Hepatic stellate cell (primary cell): ENCODE measurements at places on chromosomes 12 and 14.

- DNase-seq, result peak; percentile 49
Measured at GRCh38 chr12:46825591-46826414, at the start of gene SLC38A4. Gene SLC38A4, minus strand, starts transcription at chr12:46825997. Its CDS starts 32,926 bp downstream, at chr12:46793071.

DNA sequence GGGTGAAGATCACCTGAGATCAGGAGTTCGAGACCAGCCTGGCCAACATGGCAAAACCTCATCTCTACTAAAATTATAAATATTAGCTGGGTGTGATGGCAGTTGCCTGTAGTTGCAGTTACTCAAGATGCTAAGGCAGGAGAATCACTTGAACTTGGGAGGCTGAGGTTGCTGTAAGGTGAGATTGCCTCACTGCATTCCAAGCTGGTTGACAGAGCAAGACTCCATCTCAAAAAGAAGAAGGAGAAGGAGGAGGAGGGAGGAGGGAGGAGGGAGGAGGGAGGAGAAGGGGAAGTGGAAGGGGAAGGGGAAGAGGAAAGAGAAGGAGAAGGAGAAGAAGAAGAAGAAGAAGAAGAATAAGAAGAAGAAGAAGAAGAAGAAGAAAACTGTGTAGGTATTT, 17.0 kb downstream of the RNASE10 start:
- DNase-seq, result no peak

- no peak for DNase-seq
Measured at GRCh38 chr12:29427964-29428363, 47.0 kb upstream of the ERGIC2 start.

GRCh38 chr12:83389237-83389996, 702.7 kb downstream of the TMTC2 start:
- no peak for DNase-seq

- peak; percentile 52 for DNase-seq
Measured at GRCh38 chr12:124498275-124499189, 68.9 kb downstream of the NCOR2 start.

GRCh38 chr14:49861699-49862088, 9.1 kb upstream of the NEMF start:
- peak; percentile 64 for DNase-seq

GRCh38 chr14:87979689-87980088, 13.3 kb downstream of the GALC start:
- DNase-seq, result no peak

GRCh38 chr12:51076236-51076930, 7.0 kb downstream of the CSRNP2 start:
- DNase-seq, result no peak

- DNase-seq, result no peak
Measured at GRCh38 chr12:107395817-107396216, 289.8 kb upstream of the PWP1 start.

DNA sequence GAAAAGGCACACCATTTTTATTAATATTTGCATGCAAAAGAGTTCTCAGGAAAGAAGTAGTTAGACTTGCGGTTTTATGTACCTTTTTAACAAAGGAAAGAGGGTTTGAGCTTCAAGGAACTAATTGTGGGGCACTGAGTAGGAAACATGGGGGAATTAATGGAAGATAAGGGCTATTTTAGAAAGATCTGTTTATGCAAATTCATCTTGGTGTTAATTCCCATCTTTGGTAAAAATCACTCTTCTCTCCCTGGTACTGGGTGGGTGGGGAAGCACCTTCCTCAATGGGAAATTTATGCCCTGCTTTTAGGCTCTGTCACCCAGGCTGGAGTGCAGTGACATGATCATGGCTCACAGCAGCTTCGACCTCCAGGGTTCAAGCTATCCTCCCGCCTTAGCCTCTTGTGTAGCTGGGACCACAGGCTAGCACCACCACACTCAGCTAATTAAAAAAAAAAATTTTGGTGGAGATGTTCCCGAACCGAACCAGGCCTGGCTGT, 30.1 kb upstream of the RESF1 start:
- DNase-seq, result no peak

GRCh38 chr14:95495076-95495475, 21.4 kb downstream of the SYNE3 start:
- DNase-seq, result no peak

DNA sequence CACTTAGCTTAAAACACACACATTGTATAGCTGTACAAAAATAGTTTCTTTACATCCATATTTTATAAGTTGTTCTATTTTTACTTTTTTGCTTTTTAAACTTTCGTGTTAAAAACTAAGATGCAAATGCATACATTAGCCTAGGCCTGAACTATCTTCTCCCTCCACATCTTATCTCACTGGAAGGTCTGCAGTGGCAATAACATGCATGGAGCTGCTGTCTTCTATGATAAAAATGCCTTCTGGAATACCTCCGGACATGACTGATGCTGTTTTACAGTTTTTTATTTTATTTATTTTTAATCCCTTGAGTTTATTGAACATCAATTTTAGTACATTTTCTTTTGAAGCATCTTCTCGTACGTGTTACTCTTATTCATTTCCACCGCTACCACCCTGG, 112.3 kb upstream of the TSPAN8 start:
- DNase-seq, result no peak

DNA sequence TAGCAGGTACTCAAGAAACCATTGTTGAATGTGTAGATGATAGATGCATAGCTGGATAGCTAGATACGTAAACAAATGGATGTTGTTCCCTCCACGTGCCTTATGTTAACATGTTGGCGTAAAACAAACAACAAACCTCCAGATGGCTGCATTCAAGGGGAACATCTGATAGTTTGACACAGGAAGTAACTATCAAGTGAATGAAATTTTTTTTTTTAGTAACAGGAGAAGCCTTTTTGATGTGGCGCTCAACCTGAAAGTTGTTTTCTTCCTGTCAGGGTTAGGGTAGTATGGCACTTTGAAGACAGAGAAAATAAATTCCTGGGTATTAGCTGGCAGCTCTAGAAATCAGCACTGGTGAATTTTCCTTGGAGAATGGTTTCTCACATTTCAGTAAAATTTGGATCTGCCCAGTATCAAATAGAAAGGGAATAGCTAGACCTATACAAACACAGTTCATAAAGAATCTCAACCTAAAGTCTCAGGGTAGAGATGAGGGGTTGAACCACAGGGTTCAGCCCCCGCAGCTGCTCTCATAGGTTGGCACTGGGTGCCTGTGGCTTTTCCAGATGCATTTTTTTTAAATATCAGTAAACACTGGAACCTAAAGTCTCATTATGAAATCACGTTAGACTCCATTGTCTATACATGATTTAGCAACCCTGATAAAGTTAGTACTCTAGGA, 18.8 kb upstream of the RAP1B start:
- no peak for DNase-seq

GRCh38 chr12:49403971-49404450, 36.7 kb downstream of the SPATS2 start:
- DNase-seq, result no peak

- DNase-seq, result no peak
Measured at GRCh38 chr12:57764662-57765002, 2.2 kb downstream of the CYP27B1 start.

DNA sequence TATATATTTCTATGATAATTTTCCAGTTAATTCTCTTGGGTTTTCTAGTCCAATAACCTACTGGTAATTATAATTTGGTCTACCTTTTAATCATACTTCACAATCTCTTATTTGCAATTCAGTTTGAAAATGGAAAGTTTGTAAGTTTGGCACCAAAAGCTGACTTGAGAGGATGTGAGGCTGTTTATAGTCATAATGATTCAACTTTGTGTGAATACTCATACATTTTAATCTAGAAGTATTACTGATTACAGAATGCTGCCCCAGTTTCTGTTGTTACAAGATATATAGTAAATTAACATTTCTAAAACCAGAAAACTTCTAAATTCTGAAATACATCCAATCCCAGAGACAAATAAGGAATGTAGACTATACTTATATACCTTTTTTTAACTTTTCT, 158.2 kb downstream of the SLC38A4 start:
- DNase-seq, result no peak

DNA sequence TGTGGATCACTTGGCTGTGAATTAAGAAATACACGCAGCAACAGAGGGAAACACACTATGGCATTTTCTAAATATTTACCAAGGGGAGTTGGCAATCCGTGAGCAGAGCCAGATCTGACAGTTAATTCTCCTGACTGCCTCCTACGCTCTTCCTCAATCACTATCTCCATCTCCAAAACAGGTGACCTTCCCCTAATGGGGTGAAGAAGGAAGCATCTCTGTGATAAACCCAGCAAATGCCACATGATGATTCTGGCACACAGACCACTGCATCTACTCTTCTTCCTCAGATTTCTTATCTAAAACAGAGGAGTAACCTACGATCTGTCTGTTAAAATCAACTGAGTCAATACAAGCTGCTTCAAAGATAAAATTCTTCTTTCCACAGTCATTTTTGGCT, 4.4 kb downstream of the SPTB start:
- no peak for DNase-seq

GRCh38 chr12:4210183-4210582, 63.4 kb upstream of the CCND2 start:
- DNase-seq, result no peak

DNA sequence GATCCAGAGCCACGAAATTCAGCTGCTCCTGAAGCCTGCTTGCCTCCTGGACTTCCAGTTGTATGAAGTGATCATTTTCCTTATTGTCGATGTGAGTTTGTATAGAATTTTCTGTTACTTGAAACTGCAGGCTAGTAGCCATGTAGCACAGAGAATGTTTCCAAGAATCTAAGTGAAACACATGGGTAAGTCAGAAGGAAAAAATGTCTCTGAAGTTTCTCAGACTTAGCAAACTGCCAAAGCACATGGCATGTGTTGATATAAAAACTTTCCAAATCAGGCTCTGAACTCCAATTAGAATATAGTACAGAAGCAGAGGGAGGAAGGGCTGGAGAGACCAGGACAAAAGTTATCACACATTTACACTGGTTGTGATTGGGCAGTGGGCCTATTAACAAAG, 9.8 kb upstream of the PCNX1 start:
- no peak for DNase-seq

DNA sequence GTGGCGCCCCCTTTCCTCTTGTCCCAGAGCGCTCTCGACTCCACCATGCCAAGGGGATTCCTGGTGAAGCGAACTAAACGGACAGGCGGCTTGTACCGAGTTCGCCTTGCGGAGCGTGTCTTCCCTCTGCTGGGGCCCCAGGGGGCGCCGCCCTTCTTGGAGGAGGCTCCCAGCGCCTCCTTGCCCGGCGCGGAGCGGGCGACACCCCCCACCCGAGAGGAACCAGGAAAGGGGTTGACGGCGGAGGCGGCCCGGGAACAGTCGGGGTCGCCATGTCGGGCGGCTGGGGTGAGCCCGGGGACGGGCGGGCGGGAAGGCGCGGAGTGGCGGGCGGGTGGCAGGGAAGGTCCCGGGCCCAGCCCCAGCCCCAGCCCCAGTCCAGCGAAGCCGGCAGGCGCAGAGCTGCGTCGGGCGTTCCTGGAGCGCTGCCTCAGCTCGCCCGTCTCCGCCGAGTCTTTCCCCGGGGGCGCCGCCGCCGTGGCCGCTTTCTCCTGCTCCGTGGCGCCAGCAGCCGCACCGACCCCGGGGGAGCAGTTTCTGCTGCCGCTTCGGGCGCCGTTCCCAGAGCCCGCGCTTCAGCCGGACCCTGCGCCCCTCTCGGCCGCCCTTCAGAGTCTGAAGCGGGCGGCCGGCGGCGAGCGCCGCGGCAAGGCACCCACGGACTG, 376 bp downstream of the INSM2 start:
- DNase-seq, result no peak

- DNase-seq, result no peak
Measured at GRCh38 chr12:57539134-57539768, 7.7 kb downstream of the DCTN2 start.

DNA sequence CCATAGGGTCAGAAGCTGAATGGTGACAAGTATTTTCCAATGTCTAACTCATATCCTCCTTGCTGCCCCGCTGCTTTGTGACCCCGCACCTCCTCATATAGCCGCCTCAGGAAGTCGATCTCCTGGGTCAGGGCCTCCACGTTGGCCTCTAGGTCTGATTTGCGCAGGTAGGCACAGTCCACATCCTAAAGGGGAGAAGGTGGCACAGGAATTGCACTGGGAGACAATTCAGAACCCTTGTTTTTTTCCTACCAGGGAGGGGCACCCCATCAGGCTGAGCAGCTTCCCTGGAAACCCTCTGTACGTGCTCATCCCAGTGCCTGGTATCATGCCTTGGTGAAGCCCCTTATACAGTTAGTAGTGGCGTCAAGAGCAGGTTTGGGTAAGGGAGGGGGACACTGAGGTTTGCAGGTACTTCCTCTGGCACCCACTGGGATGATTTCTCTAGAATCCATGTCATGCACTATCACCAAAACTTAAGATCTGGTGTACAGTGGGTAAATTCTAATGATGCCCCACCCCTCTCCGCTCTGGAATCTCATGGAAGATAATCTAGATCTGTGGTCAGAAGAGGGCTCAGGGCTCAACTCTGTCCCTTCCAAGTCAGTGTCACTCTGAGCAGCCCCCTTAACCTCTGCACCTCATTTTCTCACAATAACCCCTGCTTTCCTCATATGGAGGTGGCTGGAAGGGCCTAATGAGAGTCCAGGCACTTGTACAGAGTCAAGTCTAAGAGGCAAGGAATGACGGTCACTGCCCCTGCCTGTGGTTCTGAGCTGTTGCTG, 20.1 kb upstream of the KRT86 start:
- no peak for DNase-seq

DNA sequence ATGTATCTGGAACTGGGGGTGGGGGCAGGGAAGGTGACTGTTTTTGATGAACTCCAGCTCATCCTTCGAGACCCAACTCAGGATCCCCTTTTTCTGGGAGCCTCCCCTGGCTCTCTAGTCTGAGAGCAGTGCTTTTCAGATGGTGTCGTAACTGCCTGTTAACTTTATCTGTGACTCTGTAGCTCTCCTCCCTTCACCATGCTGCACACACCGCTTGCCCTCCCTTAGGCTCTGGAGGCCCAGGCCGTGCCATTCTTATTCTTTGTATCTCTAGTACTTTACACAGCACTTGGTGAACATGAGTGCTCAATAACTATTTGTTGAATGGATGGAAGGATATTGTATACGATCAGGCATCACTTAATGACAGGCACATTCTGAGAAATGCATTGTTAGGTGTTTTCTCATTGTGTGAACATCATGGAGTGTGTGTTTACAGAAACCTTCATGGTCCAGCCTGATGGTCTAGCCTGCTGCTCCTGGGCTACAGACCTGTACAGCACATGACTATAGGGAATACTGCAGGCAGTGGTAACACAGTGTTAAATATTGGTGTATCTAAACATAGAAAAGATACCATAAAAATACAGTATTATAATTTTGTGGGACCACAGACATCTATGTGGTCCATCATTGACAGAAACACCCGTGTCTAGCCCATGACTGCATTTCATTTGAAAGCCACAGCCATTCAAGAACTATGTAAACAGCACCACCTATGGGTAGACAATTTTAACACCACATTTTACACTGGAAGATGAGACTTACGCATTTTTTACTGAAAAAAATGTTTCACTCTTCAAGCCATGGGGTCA, 91.8 kb downstream of the EML1 start:
- peak; percentile 62 for DNase-seq
